ENCODE measurements at places on chromosomes 4 and X. TPM values are rescaled to one million over a fixed set of nuclear protein-coding genes. Genes with fewer than 3 reads are reported as not detected.

DNA sequence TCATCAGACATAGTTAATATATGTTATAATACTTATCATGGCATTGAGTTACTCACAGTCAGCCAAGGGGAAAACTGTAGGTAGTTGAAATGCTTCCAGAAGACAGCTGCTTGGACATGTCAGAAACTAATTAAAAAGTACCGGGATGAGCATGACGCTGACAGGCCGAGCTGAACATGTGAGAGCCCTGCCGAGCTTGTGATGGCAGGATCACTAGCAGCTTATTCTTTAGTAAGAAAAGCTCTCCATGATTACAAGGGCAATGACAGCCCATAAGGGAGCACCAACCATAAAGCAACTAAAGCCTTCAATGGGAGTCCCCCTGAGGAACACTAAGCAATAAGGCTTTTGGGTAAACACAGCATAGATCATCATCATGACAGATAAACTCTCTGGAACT, 435.6 kb downstream of the TLL1 start:
- peak; percentile 24 for DNase-seq

DNA sequence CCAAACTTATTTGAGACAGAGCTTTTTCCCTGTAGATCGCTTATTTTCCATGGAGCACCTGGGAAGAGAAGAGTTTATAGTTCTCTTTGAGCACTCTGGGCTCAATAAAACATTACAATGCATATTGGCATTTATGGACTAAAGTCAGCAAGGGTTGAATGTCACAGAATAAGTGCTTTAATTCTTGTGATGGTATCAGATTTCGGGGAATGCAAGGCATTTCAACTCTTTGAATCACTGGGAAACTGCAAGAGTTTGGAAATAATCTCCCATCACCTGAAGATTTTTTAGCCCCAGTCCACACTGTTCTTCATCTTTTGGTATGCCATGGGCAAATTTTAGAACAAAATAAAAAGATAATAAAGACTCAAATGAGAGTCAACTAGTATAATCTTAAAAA, 111.5 kb upstream of the WDFY3 start:
- no peak for DNase-seq

GRCh38 chr4:75243570-75243969, 270.6 kb downstream of the RCHY1 start:
- no peak for DNase-seq

GRCh38 chr4:89708903-89709421, 128.0 kb downstream of the SNCA start:
- DNase-seq, result peak; percentile 68

GRCh38 chr4:36214735-36215485, 29.4 kb downstream of the ARAP2 start:
- no peak for DNase-seq

NUDT11 gene
- 7.0 TPM for total RNA-seq

DNA sequence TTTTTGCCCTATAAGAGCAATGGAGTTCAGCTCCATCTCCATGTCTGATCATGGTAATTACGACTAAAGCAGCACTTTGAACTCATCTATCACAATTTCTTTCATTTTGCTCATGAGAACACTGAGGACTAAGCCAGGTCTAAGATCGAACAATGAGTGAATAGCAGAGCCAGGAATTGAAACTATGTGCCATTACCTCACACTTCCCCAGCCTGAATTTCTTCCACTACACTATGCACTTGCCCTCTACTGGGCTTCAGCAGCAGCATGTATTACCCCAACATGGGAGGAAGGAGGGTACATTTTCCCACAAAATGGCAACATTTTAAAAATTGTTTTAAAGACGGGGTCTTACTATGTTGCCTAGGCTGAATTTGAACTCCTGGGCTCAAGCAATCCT, 274.7 kb upstream of the FGF13 start:
- peak; percentile 10 for DNase-seq

- DNase-seq, result no peak
These were observed 52.2 kb upstream of the FGF13 start for GRCh38 chrX:138763761-138764160.

TLR10 gene
- not detected for total RNA-seq

Data from myocyte (in vitro differentiated cells).